ENCODE measurements at places on chromosomes 2 and 18. TPM values are rescaled to one million over a fixed set of nuclear protein-coding genes. Genes with fewer than 3 reads are reported as not detected.

The LINC00305 gene
- not detected for total RNA-seq

The PRKCE gene
- 15.8 TPM for total RNA-seq

GRCh38 chr2:19114754-19115231 lies 243.6 kb downstream of the OSR1 start:
- no peak for DNase-seq

The HMSD gene
- not detected for total RNA-seq

GRCh38 chr2:8623576-8623957 lies 58.3 kb upstream of the ID2 start:
- no peak for DNase-seq

- peak; percentile 76 for DNase-seq
These were observed 92.3 kb downstream of the B3GNT2 start for GRCh38 chr2:62287899-62288880.

The ANKRD30BL gene
- total RNA-seq, result not detected

DNA sequence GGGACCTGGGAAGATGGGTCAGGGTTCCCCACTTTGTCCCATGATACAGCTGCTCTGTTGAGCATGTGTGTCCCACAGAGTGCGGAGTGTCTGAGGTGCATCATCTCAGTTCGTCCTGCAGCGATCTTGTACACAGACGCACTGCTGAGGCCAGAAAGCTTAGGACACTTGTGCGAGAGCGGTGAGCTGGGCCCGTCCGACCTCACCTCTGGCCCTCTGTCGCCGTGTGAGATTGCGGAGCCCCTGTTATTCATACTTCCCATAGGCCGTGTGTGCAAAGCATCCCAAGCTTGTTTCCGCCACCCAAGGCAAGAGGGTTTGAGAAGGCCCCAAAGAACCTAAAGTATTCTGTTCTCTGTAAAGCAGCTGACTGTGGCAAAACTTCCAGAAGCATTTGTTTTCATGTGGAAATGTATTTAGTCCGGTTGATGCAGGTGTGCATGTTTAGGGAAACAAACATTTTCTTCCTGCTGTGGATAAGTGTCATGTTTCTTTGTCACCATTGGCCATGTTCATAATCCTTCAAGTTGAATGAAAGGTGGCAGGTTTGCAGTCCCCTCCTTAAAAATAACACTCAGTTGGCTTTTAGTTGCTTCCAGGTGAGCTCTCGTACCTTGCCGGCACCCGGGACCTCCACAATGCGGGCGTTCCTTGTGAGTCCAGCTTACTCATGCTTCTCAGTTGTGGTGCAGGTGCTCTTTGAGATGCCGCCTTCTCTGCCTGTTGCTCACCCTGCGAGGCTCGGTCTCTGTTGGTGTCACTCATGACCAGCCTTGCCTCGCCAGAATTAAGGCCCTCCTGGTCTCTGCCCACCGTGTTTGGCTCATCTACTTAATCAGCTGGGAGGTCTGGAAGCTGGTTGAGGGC lies 5.3 kb downstream of the AGAP1 start:
- no peak for DNase-seq

The CCDC148 gene
- not detected for total RNA-seq

- DNase-seq, result no peak
These were observed 261.4 kb downstream of the MEIS1 start for GRCh38 chr2:66696374-66696773.

GRCh38 chr2:167862782-167863181 lies 384.6 kb downstream of the STK39 start:
- no peak for DNase-seq
